ENCODE measurements at places on chromosomes 5 and 9.

DNA sequence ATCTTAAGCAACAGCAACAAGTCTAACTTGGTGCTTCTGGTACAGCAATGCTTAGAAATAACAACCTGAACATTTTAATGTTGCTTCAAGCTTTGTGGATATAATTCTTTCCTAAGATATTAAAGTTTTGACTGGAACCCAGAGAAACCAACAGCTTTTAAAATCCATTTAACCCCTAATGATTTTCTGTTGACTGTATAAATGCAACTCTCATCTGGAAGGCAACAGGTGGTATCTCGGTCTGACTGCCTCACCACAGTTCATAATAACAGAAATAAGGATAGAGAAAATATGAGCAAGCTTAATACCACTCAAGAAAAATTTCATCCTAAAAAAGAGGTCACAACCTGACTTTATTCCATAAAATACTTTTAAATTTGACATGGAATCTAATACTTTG, 116.9 kb downstream of the HOMER1 start:
- no peak for DNase-seq

GRCh38 chr5:67221487-67222242, 25.1 kb upstream of the CD180 start:
- DNase-seq = no peak

GRCh38 chr5:136040746-136041415, 12.1 kb downstream of the TGFBI start:
- DNase-seq = no peak

- no peak for DNase-seq
These were observed 186.8 kb upstream of the SLC27A6 start for GRCh38 chr5:128778474-128778873.

GRCh38 chr9:132032238-132032950, 47.3 kb downstream of the MED27 start:
- no peak for DNase-seq

All from foreskin keratinocyte (primary cell).